Calu3 (cell line): ENCODE measurements at places on chromosomes 7 and 10. TPM values are rescaled to one million over a fixed set of nuclear protein-coding genes. Genes with fewer than 3 reads are reported as not detected.

Gene OGDH
- 100 and 105 TPM in 2 replicates for total RNA-seq

GRCh38 chr7:20232848-20233247 lies 15.7 kb upstream of the MACC1 start:
- H3K36me3 ChIP-seq: no peaks in the 10 kb centered on the region
- no peak for DNase-seq
- H3K4me1 ChIP-seq: peaks cover 44% of the 10 kb centered on the region
- H3K27ac ChIP-seq: no peak overlapping the region
- H3K27me3 ChIP-seq: no peaks in the 10 kb centered on the region

GRCh38 chr7:99170730-99171074 lies 26.8 kb upstream of the SMURF1 start:
- no peak overlapping the region for H3K4me3 ChIP-seq
- no peak overlapping the region for H3K27ac ChIP-seq
- no peak for DNase-seq
- H3K4me1 ChIP-seq: no peaks in the 10 kb centered on the region
- H3K27me3 ChIP-seq: no peaks in the 10 kb centered on the region
- H3K36me3 ChIP-seq: no peaks in the 10 kb centered on the region

DNA sequence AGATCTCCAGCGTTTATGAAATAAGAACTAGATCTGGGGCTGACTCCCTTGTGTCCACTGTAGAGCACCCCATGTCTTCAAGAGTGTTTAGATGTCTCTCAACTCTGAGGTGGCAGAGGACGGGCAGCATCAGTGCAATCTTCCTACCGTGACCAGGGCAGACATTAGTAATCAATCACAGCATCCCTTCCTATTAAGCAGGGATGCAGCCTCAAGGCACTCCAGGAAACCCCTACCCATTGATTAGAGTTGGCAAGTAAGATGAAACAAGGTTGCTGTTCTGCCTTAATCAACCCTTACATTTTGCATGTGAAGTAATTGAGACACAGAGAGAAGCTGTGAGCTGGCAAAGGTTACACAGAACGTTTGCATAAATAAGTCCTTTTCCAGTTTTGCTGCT lies 283.7 kb upstream of the ZMIZ1 start:
- no peak overlapping the region for H3K4me3 ChIP-seq
- no peaks in the 10 kb centered on the region for H3K4me1 ChIP-seq
- no peak overlapping the region for H3K27ac ChIP-seq
- H3K27me3 ChIP-seq: peaks cover 49% of the 10 kb centered on the region
- no peak for DNase-seq

- no peaks in the 10 kb centered on the region for H3K27me3 ChIP-seq
- peak overlapping the region; percentile 24 for H3K4me3 ChIP-seq
- DNase-seq: no peak
- peaks cover 7% of the 10 kb centered on the region for H3K4me1 ChIP-seq
- H3K27ac ChIP-seq: no peak overlapping the region
- no peaks in the 10 kb centered on the region for H3K36me3 ChIP-seq
Measured at GRCh38 chr10:101682172-101682825, 12.7 kb downstream of the FBXW4 start.
